ENCODE measurements at places on chromosomes 3 and 15.

- no peak for DNase-seq
These were observed 34.4 kb downstream of the PRR20G start for GRCh38 chr3:127253491-127253890.

GRCh38 chr15:44633603-44634002 is 29.9 kb downstream of the SPG11 start:
- no peak for DNase-seq

GRCh38 chr15:88249220-88249619 is 7.3 kb downstream of the NTRK3 start:
- DNase-seq, result no peak

- no peak for DNase-seq
These were observed 78.5 kb upstream of the FAM174B start for GRCh38 chr15:92733934-92734521.

DNA sequence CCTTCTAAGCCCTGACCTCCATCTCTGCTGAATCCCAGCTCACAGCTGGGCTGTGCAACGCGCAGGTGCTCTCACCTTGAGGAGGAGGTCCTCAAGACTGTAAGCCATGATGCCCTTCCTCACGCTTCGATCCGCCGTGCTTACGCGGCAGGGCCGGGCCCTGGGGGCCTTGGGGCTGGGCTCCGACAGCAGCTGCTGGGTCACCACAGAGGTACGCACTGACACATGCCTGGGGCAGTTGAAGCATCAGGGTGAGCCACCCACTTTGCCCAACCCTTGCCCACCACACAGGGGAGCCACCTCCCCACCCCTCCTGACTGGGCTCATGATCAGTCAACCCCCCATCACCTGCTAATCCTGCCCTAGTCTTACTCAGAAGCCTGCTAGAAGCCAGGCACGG is 3.1 kb downstream of the CIDEC start:
- DNase-seq, result no peak

- DNase-seq, result no peak
These were observed 194.4 kb downstream of the PCCB start for GRCh38 chr3:136444581-136444980.

DNA sequence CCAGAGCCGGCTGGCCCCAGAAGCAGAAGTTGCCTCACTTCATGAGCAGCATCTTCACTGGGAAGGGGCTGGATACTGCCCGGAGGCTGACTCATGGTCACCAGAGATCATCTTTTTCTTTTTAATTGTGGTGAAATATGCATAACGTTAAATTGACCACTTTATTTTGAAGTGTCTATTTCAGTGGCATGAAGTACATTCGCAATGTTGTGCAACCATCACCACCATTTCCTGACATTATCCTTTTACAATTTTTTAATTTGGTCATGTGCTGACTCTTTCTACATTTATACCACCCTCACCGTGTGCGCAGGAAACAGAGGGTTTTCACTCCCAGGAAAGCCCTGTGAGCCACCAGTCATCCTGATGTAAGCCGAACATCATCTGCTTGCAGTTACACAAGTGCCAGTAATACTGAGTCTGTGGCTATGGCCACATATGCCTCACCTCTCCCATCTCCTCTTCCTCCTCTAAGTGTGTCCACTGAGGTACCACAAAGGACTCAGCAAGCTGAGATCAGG is 51.6 kb upstream of the ABHD17C start:
- no peak for DNase-seq

DNA sequence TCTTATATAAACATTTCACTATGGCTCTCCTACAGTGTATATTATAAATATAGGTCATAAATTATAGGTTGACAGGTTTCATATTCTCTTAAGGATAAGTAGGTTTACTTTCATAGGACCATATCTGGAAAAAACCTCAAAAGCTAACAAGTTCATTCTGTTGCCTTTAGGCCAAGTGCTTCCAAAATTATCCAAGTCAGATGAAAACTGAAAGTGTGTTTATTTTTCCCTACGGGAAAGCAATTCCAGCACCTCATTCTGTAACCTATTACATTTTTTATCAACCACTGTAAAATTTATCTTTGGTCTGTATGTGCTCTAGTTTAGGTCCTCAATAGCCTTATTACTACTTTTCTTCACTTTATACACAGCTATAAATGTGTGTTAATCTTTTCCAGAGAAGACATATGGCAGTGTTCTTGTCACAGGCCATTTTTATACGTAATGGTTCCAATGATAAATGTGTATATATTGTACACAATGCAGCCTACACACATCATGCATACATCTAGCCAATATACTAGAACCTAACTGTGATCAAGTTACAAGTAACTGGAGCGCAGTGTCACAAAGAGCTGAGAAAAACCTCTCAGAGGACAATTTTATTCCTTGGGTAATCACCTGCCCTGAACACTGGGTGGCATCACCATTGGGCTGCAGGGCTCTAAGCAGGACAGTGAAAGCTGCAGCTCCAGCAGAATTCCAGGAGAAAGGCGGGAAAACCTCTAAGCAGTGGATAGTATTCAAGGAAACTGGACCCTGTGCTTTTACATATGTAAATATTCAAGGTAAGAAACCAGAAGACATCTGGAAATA is 251.3 kb downstream of the CTNNB1 start:
- no peak for DNase-seq

- no peak for DNase-seq
These were observed 2.8 kb downstream of the OCA2 start for GRCh38 chr15:28096411-28096669.

GRCh38 chr3:377158-377561 is 180.6 kb downstream of the CHL1 start:
- no peak for DNase-seq

DNA sequence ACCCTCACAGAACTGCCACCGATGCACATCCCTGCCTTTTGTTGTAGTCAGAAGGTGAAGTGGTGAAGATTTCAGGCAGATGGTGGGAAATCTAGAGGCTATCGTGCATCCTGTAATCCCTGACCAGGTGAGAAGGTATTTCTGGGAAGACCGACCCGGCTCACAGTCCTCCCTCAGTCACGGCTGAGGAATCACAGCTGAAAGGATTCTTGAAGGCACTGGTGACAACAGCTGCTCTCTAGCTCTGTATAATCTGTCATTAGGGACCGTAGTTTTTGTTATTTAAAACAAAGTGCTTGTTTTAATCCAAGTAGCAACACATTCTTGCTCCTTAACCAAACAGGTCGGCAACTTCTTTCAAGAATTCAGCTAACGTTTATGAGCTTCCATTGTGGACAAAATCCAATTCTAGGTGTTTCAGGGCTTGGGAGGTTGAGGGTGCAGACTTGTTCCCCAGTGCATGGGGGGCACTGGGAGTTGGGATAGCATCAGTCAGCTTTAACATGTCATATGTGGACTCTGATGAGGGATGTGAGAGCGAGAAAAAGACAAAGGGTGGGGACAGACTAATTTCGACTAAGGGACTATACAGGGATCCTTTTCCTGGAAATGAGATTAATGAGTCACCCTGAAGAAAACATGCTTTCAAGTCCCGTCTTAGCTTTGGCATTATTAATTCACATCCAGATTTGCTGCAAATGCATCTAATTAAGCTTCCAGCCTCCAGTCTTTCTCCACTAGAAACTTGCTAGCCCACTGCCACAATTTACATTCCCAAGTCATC is 141.0 kb upstream of the RASGRP1 start:
- no peak for DNase-seq
